ENCODE measurements at places on chromosomes 7 and 10. TPM values are rescaled to one million over a fixed set of nuclear protein-coding genes. Genes with fewer than 3 reads are reported as not detected.

DNA sequence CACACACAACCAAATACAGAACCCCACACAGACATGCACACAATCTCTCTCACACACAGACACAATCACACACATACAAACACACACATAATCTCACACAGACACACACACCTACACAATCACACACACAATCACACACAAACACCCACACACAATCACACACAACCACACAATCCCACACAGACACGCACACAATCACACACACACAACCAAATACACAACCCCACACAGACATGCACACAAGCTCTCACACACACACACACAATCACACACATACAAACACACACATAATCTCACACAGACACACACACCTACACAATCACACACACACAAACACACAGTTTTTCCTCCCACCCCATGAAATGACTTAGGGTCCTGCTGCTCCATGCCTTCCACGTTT is 160.4 kb upstream of the PFKP start:
- no peak for DNase-seq

DNA sequence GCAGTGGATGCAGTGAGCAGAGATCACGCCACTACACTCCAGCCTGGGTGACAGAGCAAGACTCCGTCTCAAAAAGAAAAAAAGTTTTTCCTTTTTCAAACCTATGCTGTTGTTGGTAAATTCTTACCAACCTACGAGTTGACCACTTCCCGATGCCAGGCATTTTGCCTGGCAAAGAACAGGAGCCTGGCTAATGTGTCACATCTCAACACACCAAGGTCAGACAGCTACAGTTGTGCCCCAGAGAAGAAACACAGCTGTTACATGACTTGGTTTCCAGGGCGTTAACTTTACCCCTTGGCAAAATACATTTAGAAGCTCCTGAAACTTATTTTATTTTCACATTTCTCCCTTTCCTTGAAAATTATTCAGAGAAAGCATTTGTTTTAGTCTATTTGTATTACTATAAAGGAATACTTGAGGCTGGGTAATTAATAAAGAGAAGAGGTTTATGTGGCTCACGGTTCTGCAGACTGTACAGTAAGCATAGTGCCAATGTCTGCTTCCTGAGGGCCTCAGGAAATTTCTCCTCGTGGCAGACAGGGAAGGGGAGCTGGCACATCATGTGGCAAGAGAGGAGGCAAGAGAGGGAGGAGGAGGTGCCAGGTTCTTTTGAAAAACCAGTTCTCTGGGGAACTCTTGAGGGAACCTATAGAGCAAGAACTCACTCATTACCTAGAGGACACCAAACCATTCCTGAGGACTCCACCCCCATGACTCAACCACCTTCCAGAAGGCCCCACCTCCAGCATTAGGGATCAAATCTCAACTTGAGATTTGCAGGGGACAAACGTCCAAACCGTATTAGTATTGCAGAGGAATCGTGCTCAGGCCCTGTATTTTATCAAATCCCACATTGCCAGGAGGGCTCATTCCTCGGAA is 83.3 kb downstream of the PAXIP1 start:
- DNase-seq, result peak; percentile 54

DNA sequence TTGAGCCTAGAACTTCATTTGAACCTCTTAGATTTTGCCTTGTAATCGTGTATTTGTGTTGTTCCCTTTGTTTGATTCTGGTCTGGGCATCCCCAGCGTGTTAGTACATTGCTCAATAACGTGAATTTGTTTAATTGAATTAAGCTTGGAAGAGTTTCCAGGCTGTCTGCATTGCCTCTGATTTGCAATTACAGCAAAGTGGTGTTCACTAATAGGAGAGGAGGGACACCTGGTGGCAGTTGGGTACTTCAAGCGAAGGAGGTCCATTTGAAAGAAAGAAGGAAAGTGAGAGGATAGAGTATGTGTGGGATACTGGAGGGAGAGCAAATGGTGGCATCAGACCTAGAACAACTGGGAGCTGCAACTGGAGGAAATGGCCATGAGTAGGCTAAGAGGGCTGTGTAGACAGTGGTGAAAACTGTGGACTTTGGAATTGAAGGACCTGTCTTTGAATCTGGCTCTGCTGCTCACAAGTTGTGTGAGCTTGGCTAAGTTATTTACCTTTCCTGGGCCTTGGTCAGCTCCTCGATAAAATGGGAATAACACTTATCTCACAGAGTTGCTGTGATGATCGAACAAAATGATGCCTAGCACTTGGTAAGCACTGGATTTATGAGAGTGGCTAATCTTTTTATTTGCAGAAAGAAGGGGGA is 15.1 kb downstream of the LSMEM1 start:
- peak; percentile 62 for DNase-seq

GRCh38 chr7:126780993-126781392 is 471.7 kb downstream of the GRM8 start:
- no peak for DNase-seq

DNA sequence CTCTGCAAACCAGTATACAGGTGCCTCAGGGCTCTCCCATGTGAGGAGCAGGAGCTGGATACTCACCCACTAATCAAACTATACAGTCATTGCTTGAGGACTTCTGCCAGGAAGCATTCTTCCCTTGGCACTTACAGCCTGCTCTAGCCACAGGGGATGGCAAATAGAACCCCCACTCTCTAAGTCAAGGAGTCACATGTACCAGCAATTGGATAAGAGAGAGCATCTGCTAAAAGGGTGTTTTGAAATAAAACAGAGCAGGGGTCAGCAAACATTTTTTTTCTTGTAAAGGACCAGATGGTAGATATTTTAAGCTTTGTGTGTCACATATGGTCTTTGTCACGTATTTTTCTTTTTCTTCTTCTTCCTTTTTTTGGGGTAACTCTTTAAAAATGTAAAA is 865.2 kb upstream of the GHITM start:
- DNase-seq, result no peak

- DNase-seq, result no peak
Measured at GRCh38 chr7:50221028-50221427, 83.5 kb upstream of the IKZF1 start.

Gene UNCX
- total RNA-seq, result not detected

Gene COL28A1
- total RNA-seq, result 2.6 TPM

All from LHCN-M2 (cell line).